T-helper 1 cell treated with Interleukin-12 subunit alpha and Interleukin-12 subunit beta and Interleukin-4 antibody, amounts not matched to agents 30 ng/mL and 1 ng/mL, for 36 hours (primary cell): ENCODE measurements at places on chromosomes 13 and 19. TPM values are rescaled to one million over a fixed set of nuclear protein-coding genes. Genes with fewer than 3 reads are reported as not detected.

The VAV1 gene
- 151 and 161 TPM in 2 replicates for total RNA-seq

The APOE gene
- total RNA-seq = 0.37 and 0.39 TPM in 2 replicates

The PRR22 gene
- total RNA-seq = 5.0 and 5.3 TPM in 2 replicates

The KASH5 gene
- total RNA-seq = not detected in 2 replicates

The FOXA3 gene
- total RNA-seq = not detected in 2 replicates

The ERICH4 gene
- total RNA-seq = not detected in 2 replicates

The PABPC3 gene
- 0.12 and 0.32 TPM in 2 replicates for total RNA-seq

The CACNG6 gene
- total RNA-seq = not detected in 2 replicates

The NLRP4 gene
- not detected in 2 replicates for total RNA-seq

The UBE2L5 gene
- 0.22 TPM in 1 of 2 replicates, not detected in the other for total RNA-seq

The PSG1 gene
- total RNA-seq = not detected in 2 replicates

The ACER1 gene
- total RNA-seq = 0.76 and 0.81 TPM in 2 replicates

The CNMD gene
- not detected in 2 replicates for total RNA-seq

The CKM gene
- not detected in 2 replicates for total RNA-seq

The BBC3 gene
- total RNA-seq = 20.2 and 22.0 TPM in 2 replicates

The RAB3A gene
- 3.6 and 4.8 TPM in 2 replicates for total RNA-seq

The ZNF71 gene
- total RNA-seq = 6.1 and 6.2 TPM in 2 replicates

The TNFRSF19 gene
- total RNA-seq = 0.12 and 0.15 TPM in 2 replicates

The TMEM255B gene
- total RNA-seq = 2.3 TPM in 2 replicates

The GPR180 gene
- total RNA-seq = 7.4 and 7.8 TPM in 2 replicates

The NFIC gene
- 12.7 and 14.9 TPM in 2 replicates for total RNA-seq

The C5AR2 gene
- 0.17 and 0.22 TPM in 2 replicates for total RNA-seq

The SIGLEC8 gene
- total RNA-seq = not detected in 2 replicates

The KRTDAP gene
- not detected in 2 replicates for total RNA-seq

The OR7C2 gene
- not detected in 2 replicates for total RNA-seq

The SLC7A10 gene
- total RNA-seq = not detected in 2 replicates

The ANGPTL4 gene
- 0.68 and 0.74 TPM in 2 replicates for total RNA-seq

The PLPP2 gene
- 0.25 and 0.34 TPM in 2 replicates for total RNA-seq

The PEX11G gene
- total RNA-seq = 0.42 and 0.98 TPM in 2 replicates

The POP4 gene
- total RNA-seq = 99.5 and 106 TPM in 2 replicates

The HSH2D gene
- total RNA-seq = 60.5 and 63.2 TPM in 2 replicates

The C5AR1 gene
- 1.3 and 2.2 TPM in 2 replicates for total RNA-seq

The GRIN2D gene
- total RNA-seq = 0.25 and 0.32 TPM in 2 replicates

The SLC46A3 gene
- total RNA-seq = 11.2 and 11.4 TPM in 2 replicates

The PSG2 gene
- total RNA-seq = not detected in 2 replicates

The TUBA3C gene
- total RNA-seq = not detected in 2 replicates
